Activated effector memory CD4-positive, alpha-beta T cell treated with Interleukin-2 at 50 U/mL for 16 hours (primary cell): ENCODE measurements at places on chromosomes 12 and 14.

- DNase-seq: no peak
Measured at GRCh38 chr14:68182492-68182891, 362.9 kb downstream of the RAD51B start.

- DNase-seq: no peak
Measured at GRCh38 chr12:39886106-39886505, 219.8 kb downstream of the SLC2A13 start.

- DNase-seq: no peak
Measured at GRCh38 chr14:102789349-102789748, 12.1 kb downstream of the TRAF3 start.

GRCh38 chr12:19846574-19846973 lies 407.3 kb downstream of the AEBP2 start:
- DNase-seq: no peak

DNA sequence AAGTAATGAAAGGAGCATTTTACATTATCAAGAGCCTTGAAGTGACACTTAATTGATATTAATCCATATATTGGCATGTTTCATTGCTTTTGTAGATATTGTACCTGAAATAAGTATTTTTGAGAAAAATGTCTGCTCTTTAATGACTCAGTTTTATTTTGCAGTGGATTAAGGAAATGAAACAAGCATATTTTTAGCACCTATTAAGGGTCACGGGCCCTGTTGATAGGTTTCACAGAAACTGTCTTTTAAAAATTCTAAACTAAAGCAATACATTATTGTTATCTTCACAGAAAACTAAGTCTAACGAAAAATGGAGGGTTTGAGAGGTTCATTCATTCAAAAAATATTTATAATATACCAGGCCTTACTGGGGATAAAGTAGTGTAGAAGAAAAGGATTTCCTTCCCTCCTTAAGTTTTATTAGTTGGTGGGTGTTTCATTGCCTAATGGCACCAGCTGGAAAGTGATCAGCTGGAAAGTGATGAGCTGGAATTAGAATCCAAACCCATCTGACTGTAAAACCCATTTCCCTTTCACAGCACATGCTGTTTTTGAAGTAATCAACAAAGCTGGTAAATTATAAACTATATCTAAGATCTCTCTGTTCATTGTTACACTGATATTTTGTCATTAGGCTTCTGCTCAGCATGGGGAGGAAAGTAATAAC lies 54.2 kb downstream of the PTPRQ start:
- DNase-seq: no peak

GRCh38 chr12:66637699-66638301 lies 41.1 kb downstream of the GRIP1 start:
- no peak for DNase-seq

- DNase-seq: no peak
Measured at GRCh38 chr14:96309133-96309895, 53.3 kb downstream of the BDKRB1 start.

DNA sequence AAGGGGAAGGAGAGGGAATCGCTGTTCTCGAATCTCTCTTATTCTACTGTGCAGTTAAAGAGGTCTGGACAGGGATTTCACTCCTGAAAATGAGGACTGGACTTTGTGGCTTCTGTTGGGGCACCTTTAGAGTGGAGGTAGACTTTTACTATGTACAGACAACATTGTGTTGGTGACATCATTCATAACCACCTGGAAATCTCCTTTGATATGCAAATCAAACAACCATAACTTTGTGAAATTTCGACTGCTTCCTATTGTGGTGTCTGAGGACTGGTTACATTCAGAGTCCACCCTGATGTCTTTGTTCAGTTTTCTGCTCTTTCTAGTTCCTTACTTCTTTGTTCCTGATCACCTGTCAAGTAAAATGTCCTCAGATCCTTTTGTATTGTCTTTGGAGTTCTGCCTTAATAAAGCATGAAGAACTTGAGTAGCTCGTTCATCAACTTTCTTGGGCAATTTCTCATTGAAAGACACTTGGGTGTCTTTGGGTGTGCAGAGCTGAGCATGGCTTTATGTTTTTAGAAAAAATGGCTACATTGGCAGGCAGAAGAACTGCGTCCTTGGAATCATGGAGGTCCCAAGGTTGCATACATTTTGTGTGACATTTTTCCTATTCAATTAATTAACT lies 29.8 kb downstream of the LRRK2 start:
- DNase-seq: no peak

DNA sequence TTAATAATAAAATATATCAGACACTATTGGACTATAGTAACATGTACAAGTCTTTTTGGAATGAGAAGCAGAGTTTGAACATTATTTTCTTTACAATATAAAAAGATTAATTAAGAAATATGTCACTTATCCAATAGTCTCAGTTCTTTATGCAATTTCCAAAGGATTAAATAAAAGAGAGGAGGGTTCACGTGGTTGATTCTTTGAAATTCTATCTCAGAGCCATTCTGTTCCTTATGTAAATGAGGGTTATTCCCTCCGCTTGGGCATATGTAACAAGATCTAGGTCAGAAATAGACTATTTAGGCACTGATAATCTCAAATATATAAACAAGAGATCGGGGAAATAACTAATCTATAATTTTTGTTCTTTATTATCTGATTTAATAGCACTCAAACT lies 2.1 kb upstream of the TUBA1A start:
- no peak for DNase-seq

GRCh38 chr14:101469382-101470247 lies 91.7 kb upstream of the DIO3 start:
- DNase-seq: no peak

DNA sequence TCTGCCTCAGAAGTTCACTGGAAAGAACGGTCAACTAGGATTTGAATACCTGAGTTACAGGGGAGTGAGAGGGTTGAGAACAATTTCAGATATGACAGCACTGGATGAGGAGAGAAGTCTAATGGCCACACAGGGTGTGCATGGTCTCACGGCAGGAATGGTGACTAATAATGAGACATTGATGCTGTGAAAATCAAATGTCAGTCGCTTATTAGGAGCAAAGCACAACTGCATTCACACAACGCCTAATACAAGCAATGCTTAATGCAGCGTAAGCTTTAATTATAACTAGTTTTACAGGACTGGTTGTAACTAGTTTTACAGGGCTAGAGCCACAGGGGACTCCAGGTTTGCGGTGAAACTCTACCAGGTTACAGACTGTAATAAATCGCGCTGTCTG lies 23.4 kb upstream of the PRIMA1 start:
- DNase-seq: no peak

DNA sequence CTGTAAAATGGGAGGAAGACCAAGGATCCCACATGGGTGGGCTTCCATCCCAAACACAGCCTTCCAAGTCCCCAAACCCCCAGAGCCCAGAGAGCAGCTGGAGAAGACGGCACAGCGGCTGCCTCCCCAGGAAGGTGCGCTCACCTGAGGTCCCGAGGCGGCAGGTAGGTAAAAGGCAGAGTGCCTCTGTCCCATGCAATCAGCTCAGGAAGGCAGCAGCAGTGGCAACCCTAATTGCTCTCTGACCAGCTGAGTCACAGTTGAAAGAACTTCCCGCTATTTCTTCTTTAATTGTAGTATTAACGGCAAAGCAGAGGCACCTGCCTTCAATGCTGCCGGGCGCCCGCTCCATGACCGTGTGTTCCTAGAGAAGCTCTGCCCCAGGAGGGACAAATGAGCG lies 91.1 kb upstream of the BCL11B start:
- no peak for DNase-seq

- DNase-seq: no peak
Measured at GRCh38 chr12:58184212-58184611, 242.8 kb downstream of the ATP23 start.

DNA sequence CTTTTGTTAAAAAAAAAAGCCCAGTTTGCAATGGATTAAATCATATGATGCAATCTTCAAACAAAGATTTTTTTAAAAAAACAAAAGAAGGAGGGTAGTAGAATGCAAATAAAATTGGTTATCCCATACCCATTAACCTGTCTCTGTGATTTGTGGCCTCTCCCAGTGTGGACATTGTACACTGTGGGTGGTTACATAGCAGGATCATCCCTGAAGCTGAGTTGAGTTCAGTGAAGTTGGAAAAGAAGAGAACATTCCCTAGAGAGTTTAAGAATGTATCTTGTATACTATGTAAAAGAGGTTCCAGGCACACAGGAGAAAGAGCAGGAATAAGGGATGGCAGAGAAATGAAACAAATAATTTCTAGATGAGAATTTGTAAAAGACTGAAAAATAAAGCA lies 142.4 kb upstream of the SLC16A7 start:
- no peak for DNase-seq

DNA sequence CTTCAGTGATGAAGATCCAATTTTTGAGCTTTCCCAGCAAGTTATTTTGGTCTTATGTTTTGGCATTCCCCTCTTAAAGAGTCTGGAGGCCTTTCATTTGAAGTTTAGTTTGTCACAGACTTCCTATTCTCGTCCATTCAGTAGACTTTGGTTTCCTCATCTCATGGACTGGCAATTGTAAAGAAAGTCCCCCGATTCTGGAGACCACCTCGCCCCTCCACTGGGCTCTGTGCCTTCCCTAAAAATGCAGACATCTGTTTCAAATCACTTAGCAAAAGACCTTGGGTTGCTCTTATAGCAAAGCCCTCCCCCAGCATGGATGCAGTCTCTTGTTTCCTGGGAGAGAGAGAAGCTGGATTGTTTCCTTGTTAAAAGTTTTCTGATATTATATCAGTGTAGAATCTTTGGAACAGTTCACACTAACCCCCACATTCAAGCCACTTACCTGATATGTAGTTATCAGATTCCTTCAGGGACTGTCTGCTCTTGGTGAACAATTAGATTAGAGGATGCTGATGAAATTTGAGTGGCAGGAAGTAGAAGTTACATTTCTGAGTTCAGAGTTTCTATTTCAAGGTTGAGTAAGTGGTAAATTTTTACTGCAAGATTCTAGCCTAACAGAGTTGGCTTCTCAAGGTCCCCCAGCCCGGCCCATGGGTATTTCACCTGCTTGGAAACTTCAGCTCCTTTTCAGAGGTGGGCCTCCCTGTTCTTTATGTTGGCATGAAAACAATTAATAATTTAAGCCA lies 56.3 kb downstream of the PLXNC1 start:
- DNase-seq: no peak

DNA sequence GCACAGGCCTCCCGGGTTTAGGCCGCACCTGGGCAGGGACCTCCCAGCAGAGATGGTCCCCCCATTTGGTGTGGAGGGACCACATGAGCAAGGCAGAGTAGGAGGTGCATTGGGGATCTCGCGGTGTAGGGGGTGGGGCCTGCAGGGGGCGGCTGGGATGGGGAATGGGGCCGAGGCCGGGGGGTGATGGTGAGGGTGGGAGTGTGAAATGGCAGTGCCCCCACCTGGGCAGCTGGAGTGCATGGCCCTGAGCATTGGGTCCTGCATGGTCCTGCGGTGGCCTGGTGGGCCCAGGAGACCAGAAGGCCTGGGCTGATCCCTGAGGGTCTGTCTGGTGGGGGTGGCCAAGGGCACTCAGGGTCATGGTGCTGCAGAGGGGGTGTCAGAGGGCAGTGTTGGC lies 111.8 kb downstream of the KIF26A start:
- no peak for DNase-seq
